ENCODE measurements at places on chromosomes 6 and 20.

GRCh38 chr20:50670126-50670862 lies 21.0 kb downstream of the RIPOR3 start:
- DNase-seq = no peak

DNA sequence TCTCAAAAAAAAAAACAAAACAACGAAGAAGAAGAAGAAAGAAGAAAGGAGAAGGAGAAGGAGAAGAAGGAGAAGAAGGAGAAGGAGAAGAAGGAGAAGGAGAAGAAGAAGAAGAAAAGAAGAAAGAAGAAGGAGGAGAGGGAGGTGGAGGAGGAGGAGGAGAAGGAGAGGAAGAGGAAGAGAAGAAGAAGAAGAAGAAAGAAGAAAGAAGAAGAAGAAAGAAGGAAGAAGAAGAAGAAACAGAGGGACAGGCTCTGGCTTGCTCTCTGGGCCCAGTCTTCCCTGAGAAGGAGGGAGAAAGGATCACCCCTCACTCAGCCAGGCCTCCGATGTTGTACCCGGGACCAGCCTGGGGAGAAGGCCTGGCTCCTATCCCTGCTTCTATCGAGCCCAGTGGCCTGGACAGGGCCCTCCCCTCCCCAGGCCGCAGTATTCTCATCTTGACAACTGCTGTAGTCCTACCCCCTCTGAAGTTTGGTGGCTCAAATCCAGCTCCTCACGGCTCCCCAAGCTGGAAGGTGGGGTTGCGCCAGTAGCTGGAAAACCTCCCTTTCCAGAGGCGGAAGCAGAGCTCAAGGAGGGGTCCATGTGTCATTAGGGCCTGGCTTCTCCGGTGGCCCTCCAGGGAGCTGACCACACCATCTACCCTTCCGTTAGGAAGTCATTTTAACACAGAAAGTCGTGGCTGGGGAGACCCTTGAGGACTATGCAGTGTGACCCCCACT lies 18.9 kb downstream of the C6orf132 start:
- DNase-seq = no peak

- no peak for DNase-seq
These were observed 31.8 kb upstream of the PDE7B start for GRCh38 chr6:135819665-135820064.

- DNase-seq = peak; percentile 7
These were observed 179.8 kb downstream of the TASP1 start for GRCh38 chr20:13458860-13459451.

GRCh38 chr20:57389695-57390603 lies 1.2 kb upstream of the RBM38 start:
- no peak for DNase-seq

GRCh38 chr6:34352305-34352937 lies 40.0 kb downstream of the NUDT3 start:
- DNase-seq = no peak

DNA sequence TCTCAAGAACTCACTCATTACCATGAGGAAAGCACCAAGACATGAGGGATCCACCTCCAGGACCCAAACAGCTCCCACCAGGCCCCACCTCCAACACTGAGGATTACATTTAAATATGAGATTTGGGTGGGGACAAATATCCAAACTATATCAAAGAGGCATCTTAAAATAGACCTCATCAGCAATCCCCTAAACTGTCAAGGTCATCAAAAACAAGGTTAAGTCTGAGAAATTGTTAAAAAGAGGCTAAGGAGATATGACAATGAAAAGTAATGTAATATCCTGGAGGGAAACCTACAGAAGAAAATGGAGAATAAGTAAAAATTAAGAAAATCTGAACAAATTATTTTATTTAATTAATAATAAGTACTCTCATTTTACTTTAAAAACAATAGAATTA lies 922.3 kb downstream of the HACE1 start:
- DNase-seq = no peak
